Umbilical cord (tissue), 2 donors: ENCODE measurements at places on chromosomes 12 and 14.

DNA sequence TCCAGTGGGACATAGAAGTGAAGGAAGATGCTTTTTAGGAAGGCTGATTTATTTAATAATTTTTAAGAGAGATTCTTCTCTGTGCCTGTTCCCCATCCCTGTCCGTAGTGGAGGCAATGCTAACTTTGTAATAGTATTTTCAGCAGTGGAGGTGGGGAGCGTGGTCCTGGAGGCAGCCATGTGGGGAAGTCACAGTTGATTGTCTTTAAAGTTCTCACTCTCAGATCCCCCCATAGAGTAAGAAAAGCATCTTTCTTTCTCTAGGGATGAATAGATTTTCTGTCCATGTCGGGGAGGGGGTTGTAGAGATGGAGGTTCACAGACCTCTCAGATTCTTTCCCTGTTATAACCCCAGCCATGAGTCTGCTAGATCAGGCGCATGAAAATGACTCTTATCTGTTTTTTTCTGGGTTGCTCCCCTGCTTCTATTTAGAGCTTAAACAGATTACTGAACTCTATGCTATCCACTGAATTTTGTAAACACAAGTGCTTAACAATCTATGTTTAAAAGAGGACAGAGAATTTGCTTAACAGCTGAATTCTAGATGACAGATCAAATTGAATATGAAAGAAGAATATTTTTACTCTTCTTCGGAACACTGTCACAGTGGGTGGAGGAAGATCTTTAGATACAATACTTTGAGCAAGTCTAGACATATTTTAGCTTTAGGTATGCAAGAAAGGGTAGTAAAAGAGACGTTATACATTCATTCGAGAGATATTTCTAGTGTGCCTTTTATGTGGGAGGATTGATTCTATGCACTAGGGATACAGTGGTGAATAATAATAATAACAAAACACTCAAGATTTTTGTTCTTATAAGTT lies 25.3 kb downstream of the TMEM117 start:
- peak; percentile 53 for DNase-seq

DNA sequence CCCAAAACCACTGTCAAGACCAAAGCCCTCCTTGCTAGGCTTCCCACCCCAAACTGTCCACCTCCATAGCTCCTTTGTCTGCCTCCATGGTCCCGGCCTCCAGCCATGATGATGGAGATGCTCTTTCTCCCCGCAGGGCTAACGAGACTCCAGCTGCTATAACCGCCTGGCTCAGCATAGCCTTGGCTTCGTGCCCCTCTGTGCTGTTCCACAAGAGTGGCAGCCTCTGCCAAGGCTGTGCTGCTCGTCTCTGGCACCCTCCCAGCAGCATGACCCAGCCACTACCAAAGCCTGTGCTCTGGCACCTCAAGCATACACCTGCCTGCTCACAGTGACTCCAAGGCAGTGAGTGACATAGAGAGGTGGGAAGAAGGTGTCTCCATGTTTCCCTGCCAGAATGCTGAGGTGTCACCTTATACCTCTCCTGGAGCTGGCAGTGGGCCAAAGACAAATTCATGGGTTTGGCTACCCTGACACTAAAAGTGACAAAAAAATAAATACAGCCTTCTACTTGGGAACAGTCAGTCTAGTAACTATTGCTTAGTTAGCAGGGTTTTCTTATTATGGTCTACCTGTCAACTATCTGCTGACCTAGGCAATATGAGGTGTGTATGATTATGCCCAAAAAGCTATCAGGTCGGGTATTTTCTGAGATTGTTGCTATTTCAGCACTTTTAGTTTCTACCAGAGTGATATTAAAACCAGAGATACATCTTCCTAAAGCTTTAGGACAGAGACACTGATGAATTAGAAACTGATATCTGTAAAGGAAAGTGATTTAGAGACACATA lies 16.1 kb upstream of the KRT73 start:
- no peak for DNase-seq

GRCh38 chr12:71755146-71755892 lies 656 bp downstream of the RAB21 start:
- DNase-seq: peak; percentile 43

DNA sequence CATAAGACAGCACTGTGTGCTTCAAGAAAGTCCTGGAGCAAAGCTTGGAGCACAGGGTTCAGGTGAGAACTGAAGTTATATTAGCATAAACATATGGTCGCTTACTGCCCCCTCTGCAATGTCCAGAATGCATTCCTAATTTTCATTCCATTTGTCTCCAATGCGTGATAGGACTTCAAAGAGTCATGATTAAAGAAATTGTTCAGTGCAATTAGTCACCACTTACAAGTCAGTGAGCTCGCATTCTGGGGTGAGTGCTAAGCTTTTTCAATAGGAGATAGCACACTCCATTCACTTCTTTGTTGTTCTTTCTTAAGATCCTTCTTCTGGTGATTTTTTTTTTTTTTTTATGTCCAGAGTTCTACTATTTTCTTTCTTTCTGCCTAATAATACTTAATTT lies 398.4 kb downstream of the SYT1 start:
- DNase-seq: no peak
